Right forelimb (tissue), 1 donor: ENCODE measurements at places on chromosomes 3 and 15.
A peak's percentile ranks its signal among the peaks of the same experiment; 100 is the strongest.

DNA sequence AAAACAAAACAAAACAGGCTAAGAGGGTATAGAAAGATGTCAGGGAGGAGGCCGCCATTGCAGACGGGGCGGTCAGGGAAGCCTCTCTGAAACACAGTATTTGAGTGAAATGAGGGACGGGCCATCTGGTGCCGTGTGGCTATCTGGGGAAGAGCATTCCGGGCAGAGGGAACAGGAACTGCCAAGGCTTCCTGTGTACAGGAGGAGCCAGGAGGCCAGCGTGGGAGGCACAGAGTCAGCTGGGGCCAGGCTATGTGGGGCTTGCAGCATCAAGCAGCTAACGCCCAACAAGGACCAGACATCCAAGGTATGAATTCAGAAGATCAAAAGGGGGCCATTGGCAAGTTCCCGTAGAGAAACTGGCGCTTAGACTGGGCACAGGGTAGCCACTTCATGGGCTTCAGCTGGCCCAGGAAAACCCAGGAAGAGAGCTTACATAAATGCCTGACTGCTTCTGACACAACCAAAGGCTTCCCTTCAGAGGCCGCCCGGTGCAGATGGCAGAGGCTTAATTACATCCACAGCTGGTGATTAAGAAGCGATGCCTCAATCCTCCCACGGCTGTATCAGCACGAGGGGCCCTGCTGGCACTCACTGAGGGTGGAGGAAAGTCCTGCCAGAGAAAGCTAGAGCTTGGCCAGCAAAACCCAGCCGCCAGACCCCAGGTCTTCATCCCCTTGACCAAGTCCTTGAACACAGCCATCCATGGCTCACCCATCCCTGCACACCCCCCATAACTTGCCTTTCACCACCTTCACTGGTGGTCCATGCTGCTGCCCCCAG, 144.9 kb downstream of the MEGF11 start:
- DNase-seq: no peak

GRCh38 chr3:156691920-156692319, 17.5 kb downstream of the TIPARP start:
- DNase-seq: no peak

GRCh38 chr15:35980719-35981118, 434.8 kb upstream of the DPH6 start:
- no peak for DNase-seq

DNA sequence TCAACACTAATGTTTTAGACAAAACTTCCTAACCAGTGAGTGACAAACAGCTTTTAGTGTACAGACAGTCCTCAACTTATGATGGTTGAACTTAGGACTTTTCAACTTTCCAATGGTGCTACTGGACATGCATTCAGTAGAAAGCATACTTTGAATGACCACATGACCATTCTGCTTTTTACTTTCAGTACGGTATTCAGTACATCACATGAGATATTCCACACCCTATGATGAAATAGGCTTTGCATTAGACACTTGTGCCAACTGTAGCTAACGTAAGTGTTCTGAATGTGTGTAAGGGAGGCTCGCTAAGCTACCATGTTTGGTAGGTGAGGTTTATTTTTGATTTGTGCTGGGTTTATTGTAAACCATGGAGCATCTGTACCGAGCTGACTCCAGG, 113.7 kb downstream of the WNT7A start:
- DNase-seq: no peak

DNA sequence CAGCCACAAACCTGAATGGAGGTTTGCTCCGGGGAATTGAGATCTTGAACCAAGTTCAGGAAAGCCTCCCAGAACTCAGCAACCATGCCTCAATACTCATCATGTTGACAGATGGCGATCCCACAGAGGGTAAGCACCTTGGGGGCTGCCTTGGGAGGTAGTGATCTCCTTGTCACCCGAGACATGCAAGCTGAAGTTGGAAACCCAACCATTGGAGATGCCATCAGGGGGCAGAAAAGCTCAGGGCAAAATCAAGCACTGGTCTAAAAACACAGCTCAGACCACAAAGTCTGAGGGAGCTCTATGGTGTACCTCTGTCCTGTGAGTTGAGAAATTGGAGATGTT, 5.8 kb downstream of the ITIH1 start:
- peak; percentile 7 for DNase-seq

- DNase-seq: no peak
Observed at GRCh38 chr3:70120357-70120966, 120.9 kb downstream of the SAMMSON start.

GRCh38 chr3:138796761-138797160, 38.0 kb downstream of the PIK3CB start:
- DNase-seq: no peak

DNA sequence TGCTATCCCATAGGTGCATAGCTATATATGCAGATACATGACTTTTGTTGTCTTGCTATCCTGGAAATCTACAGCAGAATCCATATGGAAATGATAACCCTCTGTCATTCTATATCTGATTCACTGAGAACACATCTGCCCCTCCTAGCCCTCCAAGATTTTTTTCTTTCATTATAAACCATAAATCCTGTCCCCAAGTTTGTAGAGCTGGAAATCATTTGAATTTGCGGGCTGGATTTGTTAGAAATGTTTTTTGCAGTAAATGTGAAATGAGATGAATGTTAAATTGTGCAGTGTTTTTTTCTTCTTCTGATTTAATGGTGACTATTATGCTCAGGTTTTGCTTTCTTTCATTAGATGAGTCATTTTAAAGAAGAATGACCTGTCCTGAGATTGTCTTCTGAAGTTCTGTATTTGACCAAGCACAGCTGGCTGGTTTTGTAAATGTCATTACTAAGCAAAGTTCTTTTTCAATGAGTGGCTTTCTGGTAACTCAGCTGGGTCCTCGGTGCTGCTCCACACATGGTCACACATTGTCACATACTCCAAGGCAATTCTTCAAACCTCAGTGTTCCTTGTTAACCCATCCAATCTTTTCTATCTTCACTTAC, 25.3 kb upstream of the ABHD17C start:
- DNase-seq: no peak

DNA sequence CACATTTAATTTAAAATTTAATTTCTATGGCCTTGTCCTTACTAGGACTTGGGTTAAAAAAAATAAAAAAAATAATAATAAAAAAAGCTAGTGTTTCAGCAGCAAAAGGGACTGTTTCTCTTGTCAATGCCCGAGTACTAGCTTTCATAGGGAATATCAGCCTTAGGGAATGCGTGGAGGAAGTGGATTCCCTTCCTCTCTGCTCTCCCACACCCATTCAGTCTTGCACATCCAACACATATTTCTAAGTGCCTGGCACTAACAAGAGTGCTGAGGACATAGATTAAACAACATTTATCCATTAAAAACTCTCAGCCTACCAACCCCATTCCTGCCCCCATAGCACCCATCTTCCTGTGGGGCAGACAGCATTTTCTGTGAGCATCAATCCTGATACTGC, 6.2 kb downstream of the ZNF385D start:
- DNase-seq: no peak

- DNase-seq: no peak
Observed at GRCh38 chr15:73869216-73869995, 4.0 kb upstream of the TBC1D21 start.

DNA sequence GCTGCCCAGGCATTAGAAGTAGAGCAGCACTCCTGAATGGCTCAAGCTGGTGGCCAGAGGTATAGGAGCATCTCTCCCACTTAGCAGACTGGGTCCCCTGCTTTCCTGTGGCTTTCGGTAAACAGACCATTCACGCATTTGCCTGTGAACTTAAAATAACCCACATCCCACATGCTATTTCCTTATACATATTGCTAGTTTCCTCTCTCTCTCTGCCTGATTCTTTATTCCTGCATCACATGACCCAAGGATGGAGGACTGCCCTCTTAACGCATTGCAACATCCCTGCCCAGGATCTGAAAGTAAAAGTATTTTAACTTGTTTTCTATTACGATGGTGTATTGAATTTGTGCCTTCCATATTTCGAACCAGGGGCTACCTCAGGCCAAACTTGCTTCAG, 43.4 kb upstream of the NLGN1 start:
- no peak for DNase-seq

GRCh38 chr3:117091676-117092075, 382.1 kb downstream of the TUSC7 start:
- DNase-seq: no peak

GRCh38 chr3:122942937-122943827, 84.4 kb downstream of the SEMA5B start:
- peak; percentile 75 for DNase-seq

- no peak for DNase-seq
Observed at GRCh38 chr15:85702321-85703101, 92.2 kb downstream of the KLHL25 start.

GRCh38 chr3:36297195-36297594, 83.1 kb upstream of the STAC start:
- DNase-seq: no peak

- DNase-seq: no peak
Observed at GRCh38 chr3:134199240-134199639, 51.4 kb downstream of the RYK start.

DNA sequence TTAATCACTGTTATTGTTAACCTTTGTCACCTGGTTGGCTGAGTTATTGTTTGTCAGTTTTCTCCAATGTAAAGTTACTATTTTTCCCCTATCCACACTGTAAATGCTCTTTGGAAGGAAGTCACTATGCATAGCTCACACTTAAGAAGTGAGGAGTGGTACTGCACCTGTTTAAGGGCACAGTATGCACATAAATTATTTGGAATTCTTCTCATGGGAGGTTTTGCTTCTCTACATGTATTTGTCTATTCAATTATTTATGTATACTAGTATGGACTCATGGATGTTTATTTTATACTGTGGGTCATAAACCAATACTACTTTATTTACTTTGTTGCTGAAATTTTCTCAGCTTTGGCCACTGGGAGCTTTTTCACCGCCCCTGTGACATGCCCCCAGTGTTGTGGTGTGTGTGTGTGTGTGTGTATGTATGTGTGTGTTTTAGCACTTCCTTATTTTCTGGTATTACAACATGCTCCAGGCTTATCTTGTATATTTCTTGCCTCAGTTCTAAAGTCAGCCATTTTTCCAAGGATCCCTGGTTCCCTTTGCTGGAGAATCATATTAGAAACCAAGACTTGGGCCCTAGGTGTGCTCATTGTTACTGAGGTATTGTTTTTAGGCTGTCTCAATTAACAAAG, 290.5 kb downstream of the KBTBD8 start:
- DNase-seq: no peak

DNA sequence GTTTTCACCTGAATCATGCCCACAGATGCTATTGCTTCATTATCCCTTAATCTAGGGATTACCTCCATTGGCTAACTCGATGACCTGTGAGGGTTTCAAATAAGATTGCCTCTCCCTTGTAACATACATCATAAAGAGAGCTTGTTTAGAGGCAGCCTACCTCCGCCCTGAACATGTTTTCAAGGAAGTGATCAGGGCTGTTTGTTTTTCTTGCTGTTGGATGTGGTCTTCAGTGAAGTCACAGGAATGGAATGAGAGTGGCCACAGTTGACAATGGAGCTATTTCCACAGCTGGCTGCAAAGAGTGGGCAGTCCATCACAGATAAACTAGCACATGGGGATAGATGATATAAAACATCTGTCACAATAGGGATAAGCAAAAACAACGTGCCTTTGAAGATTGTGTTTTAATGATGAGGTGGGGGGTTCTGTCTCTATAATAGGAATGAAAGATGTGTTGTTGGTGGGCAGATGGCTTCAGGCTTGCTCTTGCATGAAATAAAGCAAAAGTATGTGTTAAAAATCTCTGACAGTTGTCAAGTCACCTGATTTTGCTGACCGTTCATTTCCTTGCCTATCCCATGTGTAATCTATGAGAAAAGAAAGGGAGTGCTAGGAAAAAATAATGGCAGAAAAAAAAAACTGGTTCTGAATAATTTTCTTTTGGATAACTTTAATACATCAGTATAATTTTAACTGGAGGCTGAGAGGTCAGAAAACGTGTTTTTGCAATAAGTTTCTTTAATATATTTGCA, 642.3 kb downstream of the RBMS3 start:
- DNase-seq: no peak

DNA sequence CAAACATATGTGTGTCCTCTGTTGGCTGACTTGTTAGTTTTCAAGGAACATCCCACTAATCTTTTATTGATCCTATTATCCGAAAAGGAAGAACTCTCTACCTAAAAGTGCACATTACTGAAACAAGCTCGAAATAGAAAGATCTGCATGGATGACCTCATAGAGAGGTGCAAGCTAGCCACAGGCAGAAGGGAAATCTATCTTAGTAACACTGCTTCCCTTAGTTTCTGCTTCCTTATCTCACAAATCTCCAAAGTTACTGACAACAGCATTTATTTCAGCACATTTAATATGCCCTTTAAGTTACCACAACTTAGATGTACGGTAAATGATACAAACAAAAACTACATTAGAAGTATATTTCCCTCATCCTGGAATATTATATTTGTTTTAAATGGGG, 285.1 kb upstream of the CCDC54 start:
- DNase-seq: no peak

- no peak for DNase-seq
Observed at GRCh38 chr3:144114767-144115166, 143.1 kb downstream of the DIPK2A start.

DNA sequence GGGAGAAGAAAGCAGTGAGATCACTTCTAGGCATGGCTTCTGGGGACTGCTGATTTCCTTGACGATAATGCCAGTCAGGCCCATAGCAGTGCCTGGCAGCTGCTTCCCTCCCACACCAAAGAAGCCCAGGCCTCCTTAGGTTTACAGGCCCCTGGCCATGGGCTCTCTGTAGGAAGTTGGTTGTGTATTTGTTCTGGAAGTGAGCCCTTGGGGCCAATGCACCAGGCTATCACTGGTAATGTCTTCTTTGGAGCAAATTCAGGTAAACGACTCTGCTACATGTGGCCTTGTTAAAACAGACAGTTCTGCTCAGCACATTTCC, 89.3 kb downstream of the CCNL1 start:
- no peak for DNase-seq

DNA sequence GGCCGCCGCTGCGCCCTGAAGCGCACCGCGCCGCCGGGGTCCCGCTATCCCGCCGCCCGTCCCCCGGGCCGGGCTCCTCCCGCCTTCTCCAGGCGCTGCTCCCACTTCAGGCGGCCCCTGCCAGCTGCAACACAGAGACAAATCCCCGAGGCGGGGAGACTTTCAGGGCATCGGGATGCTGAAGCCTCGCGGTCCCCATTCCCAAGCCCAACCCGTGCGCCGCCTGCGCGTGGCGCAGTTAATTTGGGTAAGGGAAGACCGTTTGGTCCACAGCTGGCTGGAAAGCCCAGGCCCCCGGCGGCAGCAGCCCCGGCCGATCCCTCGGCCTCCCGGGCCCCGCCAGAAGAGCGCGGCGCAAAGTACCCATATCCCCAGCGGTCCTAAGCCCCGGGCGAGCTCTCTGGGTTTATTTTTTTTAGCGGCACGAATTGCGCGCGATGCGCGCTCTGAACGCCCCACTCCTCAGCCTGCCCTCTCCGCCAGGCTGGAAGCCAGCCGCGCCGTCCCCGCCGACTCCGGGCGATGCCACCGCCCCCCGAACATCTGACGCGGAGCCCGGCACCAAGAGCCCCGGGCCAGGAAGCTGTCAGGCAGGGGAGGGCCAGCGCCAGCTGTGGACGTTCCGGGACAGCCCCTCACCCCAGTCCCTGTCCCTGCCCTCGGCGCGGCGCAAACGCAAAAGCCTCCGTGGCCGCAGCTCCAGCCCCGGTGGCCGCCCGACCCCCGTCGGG, 517 bp downstream of the FBN1 start:
- peak; percentile 78 for DNase-seq

GRCh38 chr3:132236701-132237651, 80.2 kb upstream of the ACP3 start:
- DNase-seq: no peak

- DNase-seq: no peak
Observed at GRCh38 chr3:57161915-57162314, 3.2 kb downstream of the IL17RD start.

GRCh38 chr3:188780193-188781147, 391.3 kb upstream of the TPRG1 start:
- DNase-seq: no peak

- no peak for DNase-seq
Observed at GRCh38 chr3:129672412-129672811, 65.9 kb upstream of the PLXND1 start.
